ENCODE measurements at places on chromosomes 5 and 9.

GRCh38 chr9:88537761-88538091 lies 2.7 kb downstream of the NXNL2 start:
- peak; percentile 22 for DNase-seq

GRCh38 chr9:134489621-134490408 lies 151.8 kb upstream of the COL5A1 start:
- no peak for DNase-seq

DNA sequence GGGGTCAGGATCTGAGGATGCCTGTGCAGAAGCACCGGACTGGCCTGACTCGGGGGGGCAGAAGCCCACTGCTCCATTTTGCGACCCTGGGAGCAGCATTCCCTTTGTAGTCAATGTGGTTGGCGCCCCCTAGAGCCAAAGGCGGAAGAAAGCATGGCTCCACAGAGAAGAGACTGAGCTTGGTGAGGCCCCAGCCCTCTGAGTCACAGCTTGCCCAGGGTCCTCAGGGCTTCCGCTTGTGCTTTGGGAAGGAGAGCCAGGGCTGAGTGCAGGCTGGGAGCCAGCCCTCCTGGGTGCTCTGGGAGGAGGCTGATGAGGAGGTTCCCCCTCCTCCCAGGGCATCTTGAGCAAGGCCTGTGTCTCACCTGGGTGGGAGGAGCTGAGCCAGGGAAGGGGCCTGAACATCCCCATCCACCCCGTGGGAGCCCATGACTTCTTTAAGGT lies 5.5 kb upstream of the AQP3 start:
- DNase-seq = no peak

DNA sequence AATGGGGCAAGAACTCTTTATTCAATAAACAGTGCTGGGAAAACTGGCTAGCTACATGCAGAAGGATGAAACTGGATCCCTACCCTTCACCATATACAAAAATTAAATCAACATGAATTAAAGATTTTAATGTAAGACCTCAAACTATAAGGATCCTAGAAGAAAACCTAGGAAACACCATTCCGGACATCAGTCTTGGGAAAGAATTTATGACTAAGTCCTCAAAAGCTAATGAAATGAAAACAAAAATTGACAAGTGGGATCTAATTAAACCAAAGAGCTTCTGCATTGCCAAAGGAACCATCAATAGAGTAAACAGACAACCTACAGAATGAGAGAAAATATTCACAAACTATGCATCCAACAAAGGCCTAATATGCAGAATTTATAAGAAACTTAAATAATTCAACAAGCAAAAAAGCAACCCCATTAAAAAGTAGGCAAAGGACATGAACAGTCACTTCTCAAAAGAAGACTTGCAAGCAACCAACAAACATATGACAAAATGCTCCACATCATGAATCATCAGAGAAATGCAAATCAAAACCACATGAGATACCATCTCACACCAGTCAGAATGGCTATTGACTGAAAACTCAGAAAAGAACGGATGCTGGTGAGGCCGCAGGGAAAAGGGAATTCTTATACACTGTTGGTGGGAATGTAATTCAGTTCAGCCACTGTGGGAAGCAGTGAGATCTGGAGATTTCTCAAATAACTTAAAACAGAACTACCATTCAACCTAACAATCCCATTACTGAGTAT lies 104.3 kb upstream of the MAP3K1 start:
- no peak for DNase-seq

- no peak for DNase-seq
Measured at GRCh38 chr9:77495834-77496671, 152.1 kb downstream of the GNA14 start.

DNA sequence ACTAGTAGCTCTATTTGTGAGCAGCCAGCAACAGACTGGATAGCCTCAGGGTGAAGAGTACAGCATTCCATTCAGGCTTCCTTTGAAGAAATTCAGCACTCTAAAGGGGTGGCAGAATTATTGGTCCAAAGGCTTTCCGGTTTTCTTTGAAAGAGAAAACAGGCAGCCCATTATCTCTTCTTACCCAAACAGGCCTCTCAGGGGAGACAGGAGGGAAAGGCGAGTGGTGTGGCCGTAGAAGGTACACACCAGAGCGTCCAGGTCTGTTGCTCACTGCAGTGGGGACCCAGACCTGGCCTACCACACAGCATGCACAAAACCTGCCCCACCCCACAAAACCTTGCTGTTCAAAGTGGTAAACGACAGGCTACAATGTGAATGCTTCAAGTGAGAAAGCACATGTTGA lies 83.3 kb downstream of the ZNF608 start:
- no peak for DNase-seq

DNA sequence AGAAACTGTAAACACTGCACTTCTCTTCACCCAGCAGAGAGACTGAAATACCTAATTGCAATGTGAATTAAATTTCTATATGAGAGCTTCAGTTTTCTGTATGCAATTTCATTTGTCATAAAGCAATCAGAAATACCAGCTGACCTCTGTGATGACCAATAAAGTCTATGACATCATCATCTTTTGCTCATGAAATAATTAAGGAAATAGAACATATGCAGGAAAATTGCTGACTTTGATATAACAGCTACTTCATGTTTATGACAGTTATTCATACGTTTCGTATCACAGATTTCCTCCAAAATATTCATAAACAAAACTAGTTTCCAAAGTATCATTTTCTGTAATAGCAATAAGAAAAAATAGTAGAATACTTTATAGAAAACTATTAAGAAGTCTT lies 652.3 kb downstream of the SLCO4C1 start:
- no peak for DNase-seq

DNA sequence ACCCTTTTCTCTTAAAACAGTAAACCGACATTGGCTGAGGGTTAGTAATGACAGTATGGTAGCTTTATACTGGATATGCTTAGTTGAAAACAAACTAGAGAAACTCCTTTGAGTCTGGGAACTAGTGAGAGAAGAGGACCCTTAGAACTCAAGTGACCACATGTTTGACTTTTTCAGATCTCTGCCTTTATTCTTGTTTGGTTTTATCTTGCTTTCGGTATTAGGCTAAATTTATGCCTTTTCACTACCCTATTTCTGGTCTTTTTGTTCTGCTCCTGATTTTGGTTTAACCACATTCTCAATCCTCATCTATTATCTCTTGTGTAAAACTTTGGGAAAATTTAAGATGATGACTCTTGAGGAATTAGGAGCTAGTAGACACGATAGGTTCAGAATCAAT lies 11.0 kb downstream of the SNAPC3 start:
- DNase-seq = no peak

DNA sequence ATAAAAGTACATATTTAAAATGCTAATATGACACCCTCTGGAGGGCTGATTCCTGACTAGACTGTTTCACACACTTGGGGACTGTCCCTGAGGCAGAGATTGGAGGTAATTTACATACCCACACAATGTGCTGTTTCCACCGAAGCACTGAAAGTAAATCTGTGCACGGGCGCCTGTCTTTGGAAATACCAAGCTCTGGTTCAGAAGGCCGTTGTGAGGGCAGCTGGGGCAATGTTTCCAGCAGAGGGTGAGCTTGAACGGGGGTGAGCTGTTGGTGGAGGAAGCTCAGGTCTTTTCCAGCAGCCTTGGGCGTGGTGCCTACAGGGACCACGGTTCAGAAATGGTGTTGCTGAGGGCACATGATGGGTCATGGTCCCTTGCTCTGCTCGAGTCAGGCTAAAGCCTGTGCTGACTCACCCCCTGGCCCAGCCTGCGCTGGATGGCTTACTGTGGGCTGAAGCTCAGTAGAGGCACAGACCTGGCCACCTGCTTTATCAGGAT lies 25.8 kb upstream of the HMCN2 start:
- no peak for DNase-seq

- no peak for DNase-seq
Measured at GRCh38 chr9:8206720-8207119, 407.1 kb upstream of the DMAC1 start.

GRCh38 chr5:43634621-43635020 lies 31.6 kb downstream of the NNT start:
- no peak for DNase-seq

GRCh38 chr9:137556069-137556838 lies 4.6 kb downstream of the MRPL41 start:
- DNase-seq = no peak

DNA sequence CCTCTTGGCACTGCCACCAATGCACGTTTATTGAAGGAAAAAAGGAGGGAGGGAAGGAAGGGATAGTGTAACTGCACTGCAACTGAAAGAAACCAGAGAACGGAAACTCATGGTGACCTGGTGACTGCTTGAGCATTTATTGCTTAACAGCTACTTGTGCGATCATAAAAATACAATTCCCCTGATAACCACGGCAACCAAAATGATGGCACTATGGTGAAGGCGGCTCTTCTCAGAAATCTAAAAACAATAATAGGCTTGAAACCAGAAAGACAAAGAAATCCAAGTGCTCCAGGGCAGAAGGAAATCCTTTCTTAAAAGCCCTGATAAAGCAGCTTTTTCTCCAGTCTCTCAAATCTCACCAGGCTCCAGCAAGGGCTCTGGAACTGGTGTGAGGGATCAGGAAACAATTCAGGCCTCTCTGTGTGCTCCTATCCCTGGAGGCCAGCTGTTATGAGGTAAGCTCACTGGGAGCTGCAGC lies 1.9 kb downstream of the FBXO10 start:
- no peak for DNase-seq

DNA sequence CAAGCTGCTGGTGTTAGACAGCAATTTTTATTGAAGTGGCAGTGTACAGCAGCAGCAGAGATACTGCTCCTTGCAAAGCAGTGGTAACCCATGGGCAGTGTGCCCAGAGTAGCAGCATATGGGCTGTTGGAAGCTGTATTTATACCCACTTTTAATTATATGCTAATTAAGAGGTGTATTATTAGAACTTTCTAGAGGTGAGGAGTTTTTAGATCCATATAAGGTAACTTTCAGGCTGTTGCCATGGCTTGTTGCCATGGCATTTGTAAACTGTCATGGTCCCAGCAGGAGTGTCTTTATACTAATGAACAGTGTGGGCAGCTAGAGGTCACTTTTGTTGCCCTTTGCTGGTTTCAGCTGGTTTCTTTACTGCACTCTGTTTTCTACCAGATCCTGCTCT lies 3.7 kb upstream of the PJA2 start:
- peak; percentile 39 for DNase-seq

GRCh38 chr5:167049043-167049663 lies 1242.3 kb upstream of the WWC1 start:
- DNase-seq = no peak

DNA sequence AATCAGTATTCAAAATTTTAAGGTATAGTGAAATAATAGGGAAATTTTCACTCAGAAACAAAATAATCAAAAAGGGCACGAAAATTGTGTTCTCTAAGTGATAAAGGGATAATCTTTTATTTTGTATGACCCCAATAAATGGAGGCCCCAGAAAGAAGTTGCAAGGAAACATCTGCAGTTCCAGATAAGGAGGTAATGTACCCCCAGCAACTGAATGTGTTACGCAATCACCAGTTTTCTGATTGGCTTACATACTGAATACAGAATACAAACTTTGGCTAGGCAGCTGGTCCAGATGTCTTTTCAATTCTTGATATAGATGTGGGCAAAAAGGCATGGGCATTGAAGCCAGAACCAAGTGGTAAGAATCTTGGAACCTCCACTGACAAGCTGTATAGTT lies 1.7 kb upstream of the TOPORS start:
- DNase-seq = no peak

Data from nucleus accumbens (tissue), 56 donors.